Activated T-cell treated with anti-CD3 and anti-CD28 coated beads, Interleukin-2, amount 50 U/mL, for 4 hours (primary cell): ENCODE measurements at places on chromosomes 11 and 22.

DNA sequence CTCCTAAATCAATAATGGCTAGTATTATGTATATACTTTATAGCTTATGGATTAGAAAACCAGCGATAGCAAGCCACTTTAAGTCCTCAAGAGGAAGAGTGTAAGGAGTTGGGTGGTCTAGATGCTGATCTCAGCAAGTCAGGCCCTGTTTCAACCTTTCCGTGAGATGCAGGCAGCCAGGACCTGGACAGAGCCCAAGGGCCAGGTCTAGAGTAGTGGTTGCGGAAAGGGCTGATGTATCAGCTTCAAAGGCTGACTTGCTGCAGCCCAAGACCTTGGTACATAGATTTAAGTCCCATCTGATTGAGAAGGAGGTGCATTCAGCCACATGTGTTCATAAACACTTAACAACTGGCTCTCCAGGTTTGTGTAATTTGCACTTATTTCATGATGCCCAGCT lies 33.4 kb downstream of the FLI1 start:
- DNase-seq, result no peak

DNA sequence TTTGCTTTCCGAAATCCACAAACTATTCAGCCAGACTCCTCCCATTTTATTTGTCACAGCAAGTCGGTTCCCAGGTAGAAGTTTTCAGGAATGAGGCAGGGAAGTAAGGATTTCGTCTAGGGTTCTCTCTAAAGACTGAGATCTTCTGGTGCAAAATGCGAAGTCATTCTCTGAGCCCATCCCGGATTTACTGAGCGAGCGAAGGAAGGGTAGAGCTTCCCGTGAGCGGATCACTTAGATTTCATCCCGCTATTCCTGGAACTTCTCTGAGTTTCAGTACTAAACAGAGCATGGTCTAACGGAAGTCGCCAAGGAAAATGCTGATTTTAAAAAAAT lies 3.1 kb upstream of the CALCA start:
- DNase-seq, result no peak

- no peak for DNase-seq
Measured at GRCh38 chr22:46127556-46127955, 22.8 kb upstream of the PPARA start.

GRCh38 chr11:122734848-122735496 lies 79.5 kb downstream of the UBASH3B start:
- DNase-seq, result no peak

- DNase-seq, result no peak
Measured at GRCh38 chr11:46560300-46560991, 33.4 kb downstream of the AMBRA1 start.

- DNase-seq, result no peak
Measured at GRCh38 chr11:112401036-112401769, 140.5 kb upstream of the PLET1 start.

- DNase-seq, result no peak
Measured at GRCh38 chr22:33350491-33350890, 292.3 kb upstream of the SYN3 start.

DNA sequence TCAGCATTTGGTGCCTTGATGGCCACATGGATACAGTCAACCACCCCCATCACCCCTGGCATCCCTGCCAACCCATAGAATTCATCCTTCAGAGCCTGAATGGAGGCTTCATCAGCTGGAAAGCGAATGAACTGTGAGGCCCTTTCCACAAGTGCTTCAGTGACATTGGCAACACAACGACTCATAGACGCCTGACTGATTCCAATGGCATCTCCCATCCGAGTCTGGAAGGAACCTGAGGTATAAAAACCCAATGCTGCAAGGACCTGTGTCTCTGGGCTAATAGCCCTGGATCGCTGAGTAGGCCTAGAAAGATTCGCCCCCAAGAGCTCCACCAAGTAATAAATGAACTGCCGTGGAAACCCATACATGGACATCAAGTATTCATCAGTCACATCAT lies 1.3 kb downstream of the HARBI1 start:
- no peak for DNase-seq

GRCh38 chr11:122139595-122139866 lies 23.5 kb upstream of the BLID start:
- DNase-seq, result no peak

DNA sequence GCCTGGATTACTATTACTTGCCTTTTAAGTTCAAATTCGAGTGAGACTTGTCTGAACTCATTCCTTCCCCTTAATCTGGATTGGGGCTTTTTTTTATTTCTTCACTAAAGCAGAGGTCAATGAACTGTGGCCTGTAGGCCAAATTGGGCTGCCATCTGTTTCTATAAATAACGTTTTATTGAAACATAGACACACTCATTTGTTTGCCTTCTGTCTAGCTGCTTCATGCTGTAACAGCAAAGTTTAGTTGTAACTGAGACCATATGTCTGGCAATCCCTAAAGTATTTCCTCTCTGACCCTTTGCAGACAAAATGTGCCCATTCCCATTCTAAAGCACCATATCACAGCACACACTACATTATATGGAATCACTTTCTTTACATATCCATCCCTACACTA lies 207.9 kb upstream of the ISX start:
- DNase-seq, result no peak

DNA sequence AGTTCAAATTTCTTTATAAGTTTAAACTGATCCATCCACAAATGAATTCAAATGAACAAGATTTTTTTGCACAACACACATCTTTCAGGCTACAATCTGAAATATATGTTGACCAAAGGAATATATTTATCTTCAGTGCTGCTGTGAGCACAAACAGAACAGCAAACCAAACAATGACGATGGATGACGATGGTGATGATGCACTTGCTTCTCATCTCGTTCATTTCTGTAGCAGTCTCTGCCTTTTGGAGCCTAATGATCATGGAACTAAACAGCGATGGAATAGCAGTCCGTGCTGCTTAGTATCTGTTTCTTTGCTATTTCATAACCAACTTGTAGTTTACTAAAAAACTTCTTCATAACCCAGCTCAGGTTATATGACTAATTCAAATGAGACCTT lies 220.7 kb upstream of the BLID start:
- no peak for DNase-seq

DNA sequence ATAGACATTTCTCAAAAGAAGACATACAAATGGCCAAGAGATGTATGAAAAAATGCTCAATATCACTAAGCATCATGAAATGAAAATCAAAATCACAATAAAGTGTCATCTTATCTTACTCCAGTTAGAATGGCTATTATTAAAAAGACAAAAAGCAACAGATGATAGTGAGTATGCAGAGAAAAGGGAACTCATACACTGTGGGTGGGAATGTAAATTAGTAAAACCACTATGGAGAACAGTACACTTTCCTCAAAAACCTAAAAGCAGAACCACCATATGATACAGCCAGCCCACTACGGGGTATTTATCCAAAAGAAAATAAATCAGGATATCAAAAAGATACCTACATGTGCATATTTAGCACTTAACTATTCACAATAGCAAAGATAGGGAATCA lies 700.0 kb upstream of the ANO5 start:
- DNase-seq, result no peak

DNA sequence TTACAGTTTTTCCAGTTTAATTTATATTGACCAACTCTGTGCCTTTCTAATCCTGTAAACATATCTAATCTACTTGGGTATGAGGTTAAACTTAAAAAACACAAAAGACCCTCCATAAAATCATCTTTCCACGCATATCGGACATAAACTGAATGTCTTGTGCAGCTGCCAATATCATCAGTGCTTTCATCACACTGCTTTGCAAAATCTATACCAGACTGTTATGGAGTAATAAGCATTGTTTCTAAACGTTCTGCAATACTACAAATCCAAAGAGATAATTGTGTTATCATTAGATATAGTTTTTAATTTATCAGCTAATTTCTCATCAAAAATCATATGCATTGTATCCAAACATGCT lies 36.1 kb upstream of the AMPD3 start:
- DNase-seq, result no peak
